ENCODE measurements at places on chromosomes 4 and X.
A peak's percentile ranks its signal among the peaks of the same experiment; 100 is the strongest.

DNA sequence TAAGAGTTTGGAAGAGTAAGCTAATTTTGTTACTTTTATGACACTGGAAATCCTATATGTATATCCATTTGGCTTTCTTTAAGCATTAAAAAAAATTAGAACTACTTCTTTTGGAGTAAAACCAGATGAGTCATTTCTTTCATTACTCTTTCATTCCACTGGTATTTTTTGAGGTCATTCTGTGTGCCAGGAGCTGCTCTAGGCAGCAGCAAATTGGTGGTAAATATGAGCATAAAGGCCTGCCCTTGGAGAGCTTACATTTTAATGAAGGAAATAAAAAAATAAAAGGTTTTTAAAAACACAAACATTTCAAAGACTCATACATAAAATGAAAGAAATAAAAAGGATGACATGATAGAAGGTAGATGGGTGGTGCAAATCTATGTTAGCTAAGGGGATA, 37.4 kb downstream of the MID1 start:
- DNase-seq: no peak

- DNase-seq: peak; percentile 30
Observed at GRCh38 chr4:81505004-81505598, 33.4 kb upstream of the RASGEF1B start.

DNA sequence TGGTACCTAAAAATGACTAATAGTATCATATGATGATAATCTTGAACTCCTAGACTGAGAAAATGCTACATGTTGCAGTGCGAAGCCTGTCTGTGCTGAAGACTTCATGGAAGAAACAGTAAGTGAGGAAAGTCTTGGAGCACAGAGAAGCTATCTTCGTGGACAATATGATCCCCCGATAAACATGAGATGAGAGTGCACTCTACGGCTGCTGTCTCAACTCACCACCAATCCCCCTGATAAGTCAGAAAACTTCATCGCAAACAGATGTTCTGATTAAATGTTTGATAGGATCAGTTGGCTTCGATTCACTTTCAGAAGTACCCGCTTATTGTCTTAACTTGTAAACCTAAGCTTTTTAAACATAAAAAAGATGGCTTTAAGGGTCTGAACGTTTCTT, 130.2 kb downstream of the ELOVL6 start:
- DNase-seq: no peak

DNA sequence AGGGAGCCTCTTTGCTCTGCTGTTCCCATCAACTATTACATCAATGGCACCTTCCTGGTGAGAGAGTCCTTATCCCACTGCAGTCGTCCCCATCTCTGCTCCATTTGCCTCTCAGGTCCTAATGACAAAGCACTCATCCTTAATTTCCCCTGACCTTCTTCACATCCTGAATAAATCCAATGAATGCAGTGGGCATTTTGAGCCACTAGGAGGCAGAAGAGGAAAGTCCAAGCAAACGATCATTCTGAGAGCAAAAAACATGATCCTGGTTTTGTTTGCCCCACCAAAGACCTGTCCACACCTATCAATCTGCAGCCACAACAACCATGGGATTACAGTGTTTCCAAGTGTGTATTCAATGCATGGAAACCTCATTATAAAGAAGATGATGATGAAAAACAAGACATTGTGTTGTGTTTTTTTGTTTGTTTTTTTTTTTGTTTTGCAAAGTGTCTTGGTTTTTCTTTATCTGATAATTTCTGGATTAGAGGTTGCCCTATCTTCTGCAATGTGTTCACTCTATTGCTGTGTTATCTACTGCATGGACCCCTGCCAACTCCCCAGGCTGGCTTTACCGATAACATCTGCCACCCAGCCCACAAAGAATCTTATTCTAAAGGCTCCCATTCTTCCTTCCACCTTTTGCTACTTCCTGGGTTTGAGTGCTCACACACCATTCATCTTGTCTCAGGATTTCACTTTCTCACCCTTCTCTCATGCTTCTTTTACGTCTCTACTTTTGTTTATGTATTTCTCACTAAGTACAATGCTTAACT, 207.2 kb downstream of the NLGN4X start:
- peak; percentile 3 for DNase-seq

GRCh38 chr4:54063737-54064316, 578 bp downstream of the CHIC2 start:
- peak; percentile 60 for DNase-seq

Measured in germinal center (tissue), 1 donor.